ENCODE measurements at places on chromosomes 1 and 21.
A peak's percentile ranks its signal among the peaks of the same experiment; 100 is the strongest.

GRCh38 chr1:180773210-180773865 is 139.4 kb upstream of the KIAA1614 start:
- no peak for DNase-seq

GRCh38 chr1:201491896-201492511 is 14.9 kb downstream of the CSRP1 start:
- no peak for DNase-seq

GRCh38 chr1:2046953-2047748 is 3.1 kb upstream of the PRKCZ start:
- DNase-seq = no peak

- DNase-seq = no peak
These were observed 173.7 kb upstream of the FGGY start for GRCh38 chr1:59123081-59123681.

GRCh38 chr21:44846485-44847260 is 26.8 kb downstream of the PTTG1IP start:
- no peak for DNase-seq

DNA sequence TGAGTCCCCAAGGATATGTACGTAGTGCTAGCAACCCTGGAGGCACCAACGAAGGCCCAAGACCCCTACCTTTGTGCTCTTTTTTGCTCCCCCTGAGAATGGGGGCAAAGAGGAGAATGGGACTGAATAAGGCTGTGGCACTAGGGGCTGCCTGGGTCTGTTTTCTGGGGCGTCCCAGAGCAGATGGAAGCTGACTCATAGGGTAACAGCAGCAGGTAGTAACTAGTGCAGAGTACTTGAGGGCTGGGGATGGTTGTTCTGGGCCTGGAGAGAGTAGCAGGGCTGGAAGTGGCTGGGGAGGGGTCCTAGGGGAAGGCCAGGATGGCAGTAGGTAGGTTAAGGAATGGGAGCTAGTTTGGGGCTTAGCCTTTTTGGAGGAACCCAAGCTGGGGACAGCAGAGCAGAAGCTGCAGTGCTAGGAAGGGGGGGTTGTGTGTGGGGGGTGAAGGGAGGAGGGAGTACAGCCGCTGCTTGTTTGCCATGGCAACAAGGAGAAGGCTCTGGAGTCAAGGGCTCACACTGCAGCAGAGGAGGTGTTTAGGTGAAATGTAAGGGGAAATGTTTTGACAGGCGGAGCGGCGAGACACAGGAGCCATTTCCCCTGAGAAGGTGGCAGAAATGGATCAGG is 1.8 kb downstream of the NCDN start:
- no peak for DNase-seq

GRCh38 chr1:91515994-91516393 is 15.3 kb downstream of the CDC7 start:
- DNase-seq = no peak

DNA sequence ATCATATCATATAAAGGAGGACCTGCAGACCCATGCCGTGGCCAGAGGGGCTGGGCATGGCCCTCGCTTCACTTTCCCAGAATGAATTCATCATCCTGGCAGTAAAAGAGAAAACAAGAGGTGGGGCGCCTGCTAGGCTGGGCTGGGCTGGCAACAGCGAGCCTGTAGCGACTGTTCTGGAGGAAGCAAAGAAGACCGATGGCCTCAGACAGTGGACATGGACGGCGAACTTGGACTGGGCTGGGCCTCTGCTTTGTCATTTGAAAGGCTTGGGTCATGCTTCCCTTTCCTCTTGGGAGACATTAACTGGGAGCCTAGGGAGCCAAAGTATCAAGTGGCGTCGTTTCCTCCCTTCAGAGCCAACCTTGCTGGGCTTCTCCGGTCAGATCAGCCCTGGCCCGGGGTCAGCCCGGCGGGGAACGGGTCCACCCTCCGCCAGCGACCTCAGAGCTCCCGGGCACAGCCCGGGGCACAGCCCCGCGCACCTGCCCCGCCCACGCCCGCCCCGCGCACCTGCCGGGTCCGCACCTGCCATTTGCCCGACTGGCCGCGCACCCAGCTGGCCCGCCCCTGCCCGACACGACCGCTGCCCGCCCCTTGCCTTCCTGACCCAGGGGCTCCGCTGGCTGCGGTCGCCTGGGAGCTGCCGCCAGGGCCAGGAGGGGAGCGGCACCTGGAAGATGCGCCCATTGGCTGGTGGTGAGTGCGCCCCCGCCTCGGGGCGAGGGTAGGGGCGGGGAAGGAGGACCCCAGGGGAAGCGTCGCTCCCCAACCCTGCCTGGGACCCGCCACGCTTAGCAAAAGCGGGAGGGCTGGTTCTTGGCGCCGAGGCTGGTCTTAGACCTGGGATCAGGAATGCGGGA is at the start of gene FAM3B:
TSS of gene FAM3B (plus strand) at position 602 of the 863 bp plus-strand sequence. CDS start at position 681, 79 bp downstream.
- DNase-seq = no peak

DNA sequence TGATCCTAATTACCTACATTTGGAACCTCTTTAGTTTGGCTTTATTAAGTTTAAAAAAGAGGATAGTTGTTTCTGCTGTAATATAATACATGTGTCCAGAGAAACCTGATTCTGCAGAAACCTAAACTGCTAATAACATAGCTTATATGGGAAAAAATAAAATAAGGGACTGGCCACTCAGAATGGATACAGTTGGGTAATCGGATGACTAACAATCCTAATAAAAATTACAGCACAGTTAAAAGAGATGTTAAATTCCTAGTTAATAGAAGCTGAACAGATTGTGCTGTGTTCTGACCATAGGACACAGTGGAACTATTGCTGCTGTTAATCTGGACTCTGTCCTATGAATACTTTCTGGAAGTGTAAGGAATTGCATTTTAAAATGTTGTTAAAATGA is 16.0 kb downstream of the ARV1 start:
- DNase-seq = no peak

GRCh38 chr21:33936301-33937038 is 20.9 kb upstream of the ATP5PO start:
- DNase-seq = peak; percentile 38

DNA sequence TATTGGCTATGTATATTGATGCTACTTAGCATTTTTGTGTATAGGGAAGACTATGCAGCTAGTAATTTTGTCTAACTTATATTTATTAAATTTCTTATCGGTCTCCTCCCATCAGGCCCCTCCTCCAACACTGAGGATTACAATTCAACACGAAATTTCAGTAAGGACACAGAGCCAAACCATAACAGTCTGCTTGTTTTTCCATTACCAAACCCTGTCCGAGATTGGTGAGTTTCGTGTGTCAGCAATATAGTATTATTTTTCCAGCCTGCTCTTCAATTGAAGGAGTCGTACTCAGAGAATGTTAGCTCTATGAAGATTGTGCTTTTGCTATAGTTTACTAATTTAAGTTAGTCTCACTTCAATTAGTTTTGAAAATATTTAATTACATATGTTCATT is 1495.3 kb downstream of the MRPL39 start:
- DNase-seq = no peak

- no peak for DNase-seq
These were observed 10.7 kb upstream of the MRPS14 start for GRCh38 chr1:175033953-175034352.

GRCh38 chr1:200520735-200521134 is 99.8 kb downstream of the KIF14 start:
- no peak for DNase-seq

DNA sequence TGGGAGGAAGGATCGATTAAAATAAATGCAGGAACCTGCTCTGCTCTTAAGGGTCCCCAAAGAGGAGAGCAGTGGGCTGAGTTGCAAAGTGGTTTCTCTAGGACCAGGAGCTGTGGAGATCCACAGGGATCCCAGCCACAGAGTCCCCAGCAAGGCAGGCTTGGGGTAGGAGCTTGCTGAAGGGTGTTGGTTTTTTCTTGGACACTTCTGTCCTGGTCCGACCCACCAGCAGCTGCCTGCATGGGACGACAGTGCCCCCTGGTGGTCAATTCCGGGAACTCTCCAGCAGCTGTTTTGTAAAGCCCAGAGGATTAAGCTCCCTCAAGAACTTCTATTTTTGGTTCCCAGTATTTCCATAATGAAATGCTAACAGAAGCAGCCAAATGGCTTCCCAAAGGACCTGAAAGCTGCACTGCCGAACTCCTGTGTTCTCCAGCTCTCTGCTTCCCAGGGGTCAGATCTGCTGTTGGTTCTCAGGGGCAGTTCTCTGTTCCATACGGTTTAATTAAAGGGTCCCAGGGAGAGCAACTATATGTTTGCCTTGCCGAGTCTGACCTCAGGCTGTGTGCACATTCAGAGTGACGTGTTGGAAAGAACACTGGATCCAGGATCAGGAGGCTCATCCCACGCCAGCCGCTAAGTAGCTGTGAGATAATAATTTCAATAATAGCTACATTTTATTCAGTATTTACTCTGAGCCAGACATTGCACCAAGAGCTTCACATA is 23.2 kb downstream of the NENF start:
- DNase-seq = peak; percentile 76

DNA sequence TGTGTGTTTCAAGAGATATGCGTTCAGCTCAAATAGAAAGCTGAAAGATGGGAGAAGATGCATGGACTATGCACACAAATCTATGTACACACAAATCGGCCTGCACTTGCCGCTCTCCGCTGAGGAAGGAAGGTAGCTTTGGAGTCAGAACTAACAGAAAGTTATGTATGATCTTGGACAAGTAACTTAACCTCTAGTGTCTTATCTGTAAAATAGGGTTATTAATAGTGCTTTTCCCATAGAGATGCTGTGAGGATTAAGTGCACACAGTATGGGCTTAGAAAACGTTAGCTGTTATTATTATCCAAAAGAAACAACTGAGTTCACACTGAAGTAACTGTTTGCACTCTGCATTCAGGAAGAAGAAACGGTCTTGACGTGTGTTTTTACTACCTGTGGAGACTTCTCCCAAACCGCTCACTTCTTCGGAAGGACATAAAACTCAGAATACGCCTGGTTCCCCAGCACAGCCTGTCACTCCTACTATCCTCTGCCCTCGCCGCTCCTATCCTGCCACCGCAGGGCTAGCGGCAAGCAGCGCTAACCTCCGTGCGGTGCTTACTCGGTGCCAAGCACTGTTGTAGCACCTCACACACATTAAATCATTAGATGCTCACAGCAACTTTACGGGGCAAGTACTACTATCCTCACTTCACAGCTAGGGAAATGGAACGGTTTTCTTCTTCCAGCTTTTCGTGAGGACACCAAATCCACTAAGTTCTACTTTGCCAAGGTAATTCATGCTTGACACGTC is 1.3 kb downstream of the TGFBR3 start:
- peak; percentile 29 for DNase-seq

DNA sequence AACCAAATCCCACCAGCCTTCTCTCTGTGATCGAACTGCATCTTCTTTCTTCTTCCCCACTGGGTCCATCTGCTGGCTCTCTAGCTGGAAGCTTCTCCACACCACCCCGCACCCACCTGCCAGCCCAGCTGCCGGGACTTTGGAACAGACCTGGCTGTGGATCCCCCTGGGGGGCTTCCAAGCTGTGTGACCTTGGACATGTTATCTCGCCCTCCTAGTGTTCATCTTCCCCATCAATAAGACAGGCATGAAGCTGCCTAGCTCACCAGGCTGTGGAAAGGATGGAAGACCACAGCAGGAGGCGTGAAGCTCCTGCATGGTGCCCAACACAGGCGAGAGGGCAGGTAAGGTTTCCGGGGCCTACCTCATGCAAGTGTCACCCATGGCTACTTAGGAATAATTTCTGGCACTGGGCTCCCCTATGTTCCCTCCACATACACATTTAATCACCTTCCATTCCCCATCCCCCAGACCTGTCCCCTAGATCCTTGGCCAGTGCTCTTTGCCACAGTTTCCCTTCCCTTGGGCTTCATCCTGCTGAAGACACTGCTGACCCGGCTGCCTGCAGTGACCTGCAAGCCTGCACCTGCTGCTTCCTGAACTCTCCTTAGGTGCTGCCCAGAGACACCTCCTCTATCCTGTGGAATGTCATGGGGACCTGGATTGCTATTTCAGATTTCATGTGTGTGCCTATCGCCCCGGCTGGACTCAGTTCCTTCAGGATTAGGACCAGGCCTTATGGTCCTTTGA is 13.2 kb upstream of the C2CD2 start:
- DNase-seq = no peak

GRCh38 chr21:33197496-33197895 is 32.2 kb upstream of the IFNAR2 start:
- DNase-seq = no peak

DNA sequence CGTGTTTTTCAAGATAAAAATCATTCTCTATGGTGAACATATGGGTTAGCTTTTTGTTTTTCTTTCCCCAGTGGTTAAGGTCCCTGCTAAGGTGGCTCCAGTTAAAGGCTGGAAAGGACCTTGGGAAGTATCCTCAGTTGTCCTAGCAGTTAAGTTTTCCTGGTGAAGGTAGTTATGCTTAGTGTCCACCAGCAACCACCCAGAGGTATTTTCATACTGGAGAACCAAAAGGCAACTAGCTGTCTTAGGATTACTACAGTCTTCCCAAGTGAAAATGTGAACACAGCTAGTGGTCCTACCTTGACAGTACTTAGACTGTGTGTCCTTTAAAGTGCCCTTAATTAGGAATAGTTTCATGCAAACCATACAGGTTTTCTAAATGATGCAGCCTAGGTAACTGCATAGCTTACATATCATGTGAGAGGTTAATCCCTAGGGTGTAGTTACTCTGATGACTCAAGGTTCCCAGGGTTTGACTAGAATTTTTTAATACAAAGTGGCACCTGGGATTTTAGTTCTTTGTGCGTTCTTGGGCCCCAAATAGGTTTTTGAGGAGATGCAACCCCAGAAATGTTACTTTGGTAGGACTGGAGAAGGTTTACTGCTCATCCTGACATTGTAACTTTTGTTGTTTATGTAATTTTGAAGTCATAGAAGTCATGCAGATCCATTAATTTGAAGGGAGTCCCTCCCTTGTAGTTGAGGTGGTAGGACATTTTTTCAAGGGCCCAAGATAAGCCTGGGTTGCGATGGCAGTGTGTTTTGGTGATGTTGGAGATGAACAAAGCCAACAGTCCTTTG is 36.5 kb downstream of the YY1AP1 start:
- no peak for DNase-seq

DNA sequence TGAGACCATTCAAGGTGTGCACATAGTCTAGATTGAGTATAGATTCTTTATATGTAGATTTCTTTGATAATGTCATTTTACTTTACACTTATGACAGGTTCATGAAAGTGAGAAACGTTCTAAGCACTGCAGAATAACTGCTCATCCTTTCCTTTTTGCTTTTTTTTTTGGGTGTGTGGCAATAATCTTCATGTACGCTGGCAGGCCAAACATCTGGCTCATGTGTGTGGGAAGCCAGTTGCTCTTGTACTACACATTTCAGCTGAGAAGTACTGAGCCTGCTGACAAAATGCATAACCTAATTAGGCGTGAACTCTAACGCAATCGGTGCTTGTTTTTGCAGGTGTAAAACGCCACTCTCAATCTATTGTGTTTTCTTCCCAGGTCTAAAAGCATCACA is 350.8 kb upstream of the KAZN start:
- no peak for DNase-seq

- DNase-seq = no peak
These were observed 32.1 kb upstream of the CLIC4 start for GRCh38 chr1:24713176-24713575.

- no peak for DNase-seq
These were observed 26.2 kb upstream of the LYST start for GRCh38 chr1:235892734-235893413.

- DNase-seq = no peak
These were observed 71.3 kb upstream of the EDEM3 start for GRCh38 chr1:184826001-184826400.

Measured in CD4-positive, CD25-positive, alpha-beta regulatory T cell (primary cell).